ENCODE measurements at places on chromosomes 7 and 10.

DNA sequence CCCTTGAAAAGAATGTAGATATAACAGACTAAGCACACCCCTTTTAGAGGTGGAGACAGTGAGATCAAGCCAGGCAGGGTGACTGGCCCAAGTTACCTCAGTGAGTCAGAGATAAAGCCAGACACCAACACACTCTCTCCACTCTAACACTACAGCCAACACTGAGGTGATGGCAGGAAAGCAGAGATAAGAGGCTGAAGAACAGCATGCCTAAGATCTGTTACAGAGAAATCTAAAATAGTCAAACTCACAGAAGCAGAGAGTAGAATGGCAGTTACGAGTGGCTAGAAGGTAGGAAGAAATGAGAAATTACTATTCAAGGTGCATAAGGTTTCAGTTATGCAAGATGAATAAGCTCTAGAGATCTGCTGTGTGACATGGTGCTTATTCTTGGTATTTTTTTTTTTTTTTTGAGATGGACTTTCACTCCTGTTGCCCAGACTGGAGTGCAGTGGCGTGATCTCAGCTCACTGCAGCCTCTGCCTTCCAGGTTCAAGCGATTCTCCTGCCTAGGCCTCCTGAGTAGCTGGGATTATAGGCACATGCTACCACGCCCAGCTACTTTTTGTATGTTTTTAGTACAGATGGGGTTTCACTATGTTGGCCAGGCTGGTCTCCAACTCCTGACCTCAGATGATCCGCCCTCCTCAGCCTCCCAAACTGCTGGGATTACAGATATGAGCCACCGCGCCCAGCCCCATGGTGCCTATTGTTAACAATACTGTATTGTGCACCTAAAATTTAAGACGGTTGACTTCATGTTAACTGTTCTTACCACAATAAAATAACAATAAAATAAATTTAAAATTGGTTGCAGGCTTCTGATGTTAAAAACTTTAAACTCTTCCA, 28.7 kb downstream of the ICA1 start:
- DNase-seq = no peak

- DNase-seq = peak; percentile 27
Measured at GRCh38 chr10:91552274-91553095, 80.4 kb downstream of the PPP1R3C start.

DNA sequence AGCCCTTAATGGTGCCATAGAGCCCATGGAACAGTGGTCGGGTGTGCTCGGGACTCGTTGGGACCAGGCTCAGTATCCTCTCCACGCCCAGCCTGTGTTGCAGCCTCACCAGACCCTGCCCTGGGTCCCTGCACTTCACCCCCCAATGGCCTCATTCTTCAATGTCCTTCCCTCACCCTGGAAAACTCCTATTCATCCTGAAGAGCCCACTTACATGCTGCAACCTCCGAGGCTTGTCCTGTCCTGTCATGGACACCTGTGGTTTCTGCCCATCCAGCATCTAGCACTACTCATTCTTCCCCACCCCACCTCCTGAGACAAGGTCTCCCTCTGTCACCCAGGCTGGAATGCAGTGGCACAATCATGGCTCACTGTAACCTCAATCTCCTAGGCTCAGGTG, 7.7 kb downstream of the MMD2 start:
- DNase-seq = no peak

GRCh38 chr7:113763226-113763625, 155.6 kb downstream of the PPP1R3A start:
- DNase-seq = no peak

DNA sequence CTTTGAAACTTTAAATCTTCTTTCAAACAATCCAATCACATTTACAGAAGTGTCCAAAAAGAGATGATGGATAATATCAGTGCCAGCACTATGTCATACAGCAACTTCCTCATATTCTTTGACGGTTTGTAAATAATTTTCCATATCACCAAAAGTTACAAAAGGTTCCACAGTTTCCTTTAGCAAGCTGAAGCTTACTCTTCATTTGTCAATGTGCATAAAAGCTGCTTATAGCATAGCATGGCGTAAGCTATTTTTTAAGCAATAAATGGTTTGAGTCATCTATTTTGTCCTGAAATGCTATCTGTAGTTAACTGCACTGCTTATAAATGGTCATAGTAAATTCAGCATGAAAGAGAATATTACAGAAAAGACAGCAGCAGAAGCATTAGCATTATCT, 95.1 kb downstream of the ETV1 start:
- DNase-seq = no peak
